ENCODE measurements at places on chromosomes 5 and 9.
A peak's percentile ranks its signal among the peaks of the same experiment; 100 is the strongest.

DNA sequence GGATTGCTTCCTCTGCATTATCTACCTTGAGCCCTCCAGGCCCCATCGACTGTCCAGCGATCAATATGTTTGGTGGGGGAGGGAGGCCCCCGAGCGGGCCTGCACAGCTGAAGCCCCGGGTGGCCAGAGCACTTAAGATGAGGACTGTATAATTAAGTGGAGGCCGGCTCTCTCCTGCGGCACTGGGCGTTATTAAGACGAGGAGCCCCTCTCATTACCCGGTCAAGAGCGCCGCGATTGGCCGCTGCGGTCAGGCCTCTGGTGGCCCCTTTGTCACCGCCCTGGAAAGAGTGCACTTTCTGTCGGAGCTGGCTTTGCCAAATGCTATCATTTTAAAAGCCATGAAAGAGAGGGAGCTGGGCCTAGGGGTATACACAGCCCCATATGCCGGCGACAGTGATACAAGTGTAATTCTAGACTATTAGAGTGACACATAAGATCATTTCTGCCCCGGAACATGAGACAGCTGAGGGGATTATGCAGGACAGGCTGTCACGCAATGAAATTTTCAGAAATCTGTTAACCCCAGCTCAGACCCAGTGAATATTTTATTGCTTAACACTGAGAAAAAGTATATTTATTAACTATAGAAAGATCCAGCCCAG lies 106.3 kb upstream of the IRX1 start:
- DNase-seq: no peak

DNA sequence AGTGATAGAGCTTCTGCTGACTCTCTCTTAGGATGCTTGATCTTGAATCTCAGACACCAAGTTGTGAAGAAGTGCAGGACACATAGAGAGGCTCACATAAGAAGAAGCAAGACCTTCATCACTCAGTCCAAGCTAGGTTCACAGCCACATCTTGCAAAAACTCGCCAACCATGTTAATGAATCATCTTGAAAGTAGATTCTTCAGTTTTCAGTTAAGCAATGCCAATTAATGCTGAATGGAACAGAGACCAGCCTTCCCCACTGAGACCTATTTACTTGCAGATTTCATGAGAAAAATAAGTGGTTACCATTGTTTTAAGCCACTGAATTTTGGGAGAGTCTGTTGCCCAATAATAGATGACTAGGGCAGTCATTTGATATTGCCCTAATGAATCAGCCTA lies 217.7 kb upstream of the EDIL3 start:
- no peak for DNase-seq

DNA sequence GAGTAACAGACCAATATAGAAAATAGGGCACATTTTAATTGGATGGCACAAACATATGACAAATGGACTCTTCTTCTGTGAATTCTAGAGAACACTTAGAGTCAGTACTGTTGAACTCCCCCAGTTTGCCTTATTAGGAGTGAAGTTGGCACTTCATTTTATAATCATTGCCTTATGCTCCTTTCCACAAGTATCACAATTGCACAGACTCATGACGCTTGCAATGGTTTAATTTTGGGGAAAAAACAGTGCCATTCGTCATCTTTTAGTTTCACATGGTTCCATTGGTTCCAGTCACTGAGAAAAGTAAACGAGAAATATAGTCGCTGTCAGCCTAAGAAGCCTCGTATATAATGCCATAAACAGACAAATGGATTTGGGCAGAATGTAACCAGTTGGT lies 71.2 kb downstream of the LURAP1L start:
- no peak for DNase-seq

DNA sequence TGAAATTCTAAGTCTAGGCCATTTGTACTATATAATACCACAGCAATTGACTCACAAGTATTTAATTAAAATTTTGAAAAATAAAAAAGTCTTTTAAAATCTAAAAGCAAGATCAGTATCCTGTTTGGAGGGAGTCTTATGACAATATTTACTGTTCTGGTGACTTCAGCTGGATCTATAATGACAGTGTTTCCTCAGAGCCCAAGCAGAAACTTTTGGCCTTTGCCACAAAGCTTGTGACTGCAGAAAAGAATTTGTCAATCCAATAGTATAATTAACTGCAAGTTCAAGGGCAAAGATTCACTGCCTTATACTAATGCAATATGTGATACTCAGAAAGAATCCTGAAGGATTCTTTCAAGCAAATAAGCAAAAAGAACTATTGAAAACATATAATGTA lies 49.6 kb upstream of the RAPGEF6 start:
- no peak for DNase-seq

GRCh38 chr9:136527721-136528710 lies 17.8 kb downstream of the NOTCH1 start:
- DNase-seq: no peak

GRCh38 chr5:141543053-141543452 lies 54.2 kb downstream of the PCDHGC5 start:
- no peak for DNase-seq

GRCh38 chr5:178786859-178787499 lies 56.5 kb upstream of the ZNF354A start:
- DNase-seq: no peak

- peak; percentile 40 for DNase-seq
Measured at GRCh38 chr5:144189800-144190429, 19.2 kb downstream of the KCTD16 start.

DNA sequence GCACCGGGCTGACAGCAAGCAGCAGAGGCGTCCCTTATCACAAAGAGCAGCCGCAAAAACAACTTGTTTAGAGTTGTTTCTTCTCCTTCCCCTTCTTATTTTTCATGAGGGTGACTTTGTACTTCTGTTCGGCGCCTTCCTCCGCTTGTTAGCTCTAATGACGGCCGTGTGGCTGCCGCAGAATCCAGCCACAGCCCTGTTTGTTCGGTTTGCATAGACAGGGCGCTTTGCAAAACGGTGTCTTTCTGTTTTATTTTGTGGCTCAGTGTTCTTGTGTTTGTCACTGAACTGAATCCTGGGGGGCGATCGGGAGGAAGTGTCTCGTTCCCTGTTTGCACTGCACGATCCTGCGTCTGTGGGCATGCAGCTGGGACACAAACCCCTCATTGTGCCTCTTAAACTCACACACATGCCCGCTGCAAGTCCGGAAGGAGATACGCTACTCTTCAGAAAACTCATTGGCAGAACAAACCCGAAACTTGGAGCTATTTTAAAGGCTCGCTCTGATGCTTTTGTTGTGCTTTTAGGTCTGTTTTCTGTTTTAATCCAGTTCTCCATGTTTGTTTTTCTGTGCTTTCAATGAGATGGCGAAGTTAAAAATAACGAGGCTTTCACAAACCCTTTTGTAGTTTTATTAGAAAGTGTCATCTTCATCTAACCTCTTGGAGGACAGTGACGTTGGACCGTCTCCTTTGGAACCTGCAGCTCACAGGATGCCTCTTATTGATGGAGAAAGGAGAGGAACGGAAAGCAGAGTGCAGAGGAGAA lies 213.9 kb downstream of the IRX2 start:
- DNase-seq: no peak

- no peak for DNase-seq
Measured at GRCh38 chr5:61618577-61618976, 286.5 kb downstream of the ZSWIM6 start.

DNA sequence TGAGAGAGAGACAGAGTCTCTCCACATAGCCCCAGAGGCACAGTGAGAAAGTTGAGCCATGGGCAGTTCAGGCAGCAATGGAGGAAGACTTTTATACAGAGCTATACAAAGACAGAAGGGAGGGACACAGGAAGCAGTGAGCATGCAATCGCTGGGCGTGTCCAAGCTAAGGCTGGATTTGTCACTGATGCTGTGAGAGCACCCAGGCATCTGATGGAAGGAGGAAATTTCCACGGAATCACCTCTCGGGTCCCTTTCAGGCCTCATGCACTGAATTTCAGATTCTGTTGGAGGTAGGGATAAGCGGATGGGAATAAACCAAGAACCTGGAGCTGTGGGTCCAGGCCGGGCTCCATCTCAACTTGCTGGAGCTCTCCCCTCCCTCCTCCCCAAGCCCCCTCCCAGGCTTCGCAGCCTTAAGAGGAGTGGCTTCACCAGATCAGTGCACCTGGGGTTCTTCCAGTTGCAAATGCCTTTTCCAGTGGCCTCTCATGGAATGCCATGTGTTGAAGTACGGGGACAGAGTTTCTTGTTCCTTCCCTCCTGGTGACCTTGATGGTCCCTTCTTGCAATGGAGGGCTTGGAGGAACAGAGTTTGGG lies 114.8 kb upstream of the ALDH1B1 start:
- no peak for DNase-seq

DNA sequence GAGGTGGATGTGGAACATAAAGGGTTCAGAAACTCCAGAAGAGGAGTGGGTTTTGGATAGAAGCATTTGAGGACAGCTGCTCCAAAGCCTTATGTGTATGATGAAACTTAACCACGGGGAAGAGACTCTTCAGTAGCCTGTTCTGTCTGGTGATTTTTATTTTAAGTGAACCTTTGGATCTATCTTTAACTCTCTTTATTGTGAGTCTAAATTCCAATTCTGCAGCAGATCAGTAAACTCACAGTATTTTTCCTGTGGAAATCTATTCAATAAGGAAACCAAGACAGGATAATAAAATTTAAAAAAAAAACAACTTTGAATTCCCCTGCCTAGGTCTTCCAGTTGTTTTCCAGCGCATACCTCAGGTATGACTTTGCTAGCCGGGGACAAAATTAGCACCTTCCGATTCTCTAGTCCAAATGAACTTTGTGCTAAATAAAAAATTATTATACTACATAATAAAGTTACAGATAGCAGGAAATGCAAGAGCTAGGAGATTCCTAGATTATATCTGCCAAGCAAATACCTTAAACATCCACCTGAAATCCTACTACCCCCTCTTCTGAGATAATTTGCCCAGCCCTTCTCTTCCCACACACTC lies 101.9 kb downstream of the NLN start:
- DNase-seq: no peak

- no peak for DNase-seq
Measured at GRCh38 chr5:125409861-125410536, 663.6 kb upstream of the ZNF608 start.

GRCh38 chr9:68702493-68702892 lies 2.5 kb upstream of the PIP5K1B start:
- no peak for DNase-seq

GRCh38 chr5:112738191-112738560 lies 491 bp downstream of the APC start:
- DNase-seq: no peak

DNA sequence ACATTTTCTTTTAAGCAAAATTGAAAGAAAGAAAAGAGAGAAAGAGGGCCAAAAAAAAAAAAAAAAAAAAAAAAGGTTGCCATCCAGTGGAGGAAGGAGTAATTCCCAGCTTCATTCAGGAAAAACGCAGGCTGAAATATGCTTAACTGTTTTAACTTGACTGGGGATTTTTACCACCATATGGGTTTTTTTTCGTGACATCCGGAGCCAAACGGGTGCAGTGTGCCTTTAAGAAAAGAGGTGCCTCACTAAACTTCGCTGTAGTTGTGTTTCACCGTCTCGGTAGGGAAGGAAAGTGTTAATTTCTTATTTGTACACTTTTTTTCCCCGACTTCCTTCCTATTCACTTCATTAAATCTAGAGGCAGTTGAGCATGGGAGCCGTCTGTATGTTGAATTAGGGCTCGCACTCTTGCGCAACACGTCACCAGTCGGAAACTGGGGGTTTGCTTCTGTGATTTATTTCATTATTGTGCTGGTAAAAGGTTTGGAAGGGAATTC lies 143.0 kb downstream of the SMARCA2 start:
- no peak for DNase-seq

DNA sequence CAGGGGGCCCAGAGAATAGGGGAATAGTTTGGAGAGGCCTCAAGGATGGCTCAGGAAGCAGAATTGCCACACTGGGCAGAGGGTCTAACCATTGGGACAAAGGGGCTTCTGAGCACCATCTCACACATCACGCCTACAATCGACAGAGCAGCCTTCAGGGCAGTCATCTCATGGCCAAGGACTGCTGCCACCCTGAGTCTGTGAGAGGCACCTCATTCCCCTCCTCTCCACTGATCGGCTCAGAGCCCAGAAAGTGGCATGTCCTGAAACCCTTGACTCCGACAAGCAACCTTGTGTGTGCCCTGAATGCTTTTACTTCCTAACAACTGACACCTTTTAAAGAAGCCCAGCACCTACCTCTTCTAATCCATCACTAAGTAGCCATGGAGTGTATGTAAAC lies 128.9 kb upstream of the PTPN3 start:
- no peak for DNase-seq

- DNase-seq: no peak
Measured at GRCh38 chr5:139788294-139788910, 7.2 kb upstream of the PSD2 start.

GRCh38 chr5:121974261-121974660 lies 12.5 kb downstream of the SRFBP1 start:
- no peak for DNase-seq

DNA sequence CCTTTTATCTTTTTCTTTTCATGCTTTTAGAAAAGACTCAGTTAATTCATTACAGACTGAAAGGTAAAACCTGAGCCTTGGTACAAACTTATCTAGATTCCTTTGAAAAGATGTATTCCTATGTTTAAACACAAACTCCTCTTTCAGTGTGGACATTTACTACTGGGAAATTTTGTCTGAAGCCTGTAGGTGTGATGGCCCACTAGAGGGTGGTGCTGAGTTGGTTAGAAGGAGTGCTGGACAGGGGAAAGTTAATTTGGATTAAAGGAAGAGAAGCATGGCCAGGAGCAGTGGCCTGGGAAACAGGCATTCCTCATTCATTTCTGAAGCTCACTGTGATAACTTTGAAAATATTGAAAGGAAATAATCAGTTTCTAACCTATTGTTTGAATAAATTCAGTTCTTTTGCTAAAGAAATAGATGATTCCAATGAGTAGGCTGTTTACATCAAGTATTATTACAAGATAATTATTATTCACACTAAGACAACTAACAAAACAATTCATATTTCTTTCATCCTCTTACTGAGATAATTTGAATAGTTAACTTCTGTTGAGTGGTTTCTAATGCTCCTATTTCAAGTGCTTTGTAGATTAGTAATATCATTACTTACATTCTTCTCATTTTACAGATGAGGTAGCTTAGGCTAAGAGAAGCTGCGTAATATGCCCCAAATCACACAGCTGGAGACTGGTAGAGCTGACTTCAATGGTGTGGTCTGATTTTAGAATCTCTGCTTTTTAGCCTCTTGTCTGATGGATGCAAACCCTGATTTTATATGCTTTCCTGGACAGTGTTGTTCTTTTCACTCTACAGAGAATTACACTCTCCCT lies 150.9 kb downstream of the ADGRV1 start:
- DNase-seq: no peak

DNA sequence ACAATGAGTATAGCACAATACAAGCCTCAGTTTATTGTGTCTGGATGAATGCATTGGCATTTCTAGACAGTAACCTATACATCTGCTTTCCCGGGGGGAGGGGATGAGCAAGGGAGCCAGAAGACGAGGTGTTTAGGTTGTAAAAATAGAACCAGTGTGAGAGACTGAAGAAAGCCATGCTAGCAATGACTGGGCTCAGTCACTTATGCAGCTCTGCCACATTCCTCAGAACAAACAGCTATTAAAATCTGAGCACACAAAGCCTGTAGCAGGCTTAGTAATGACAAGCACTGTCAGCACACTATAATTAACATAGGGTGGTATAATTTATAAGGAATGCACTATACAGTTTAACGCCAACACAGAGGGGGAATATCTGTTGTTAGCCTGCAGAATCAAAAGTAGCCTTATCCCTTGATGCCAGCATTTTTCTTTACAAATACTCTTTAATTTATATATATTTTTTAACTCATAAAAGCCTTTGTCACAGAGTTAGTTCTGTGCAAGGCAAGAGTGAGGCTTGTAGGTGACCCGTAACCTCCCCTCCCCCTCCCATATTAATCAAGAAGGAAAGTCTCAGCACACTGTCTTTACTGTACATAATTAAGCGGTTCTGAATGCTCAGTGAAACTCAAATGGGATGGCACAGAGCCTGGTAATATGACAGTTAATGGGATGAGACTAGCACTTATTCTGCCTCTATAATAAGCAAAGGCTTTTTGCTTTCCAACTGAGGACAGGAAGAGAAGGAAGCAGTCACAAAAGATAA lies 295.4 kb downstream of the CSNK1G3 start:
- no peak for DNase-seq
